ENCODE measurements at places on chromosomes 1 and 21.
A peak's percentile ranks its signal among the peaks of the same experiment; 100 is the strongest.

DNA sequence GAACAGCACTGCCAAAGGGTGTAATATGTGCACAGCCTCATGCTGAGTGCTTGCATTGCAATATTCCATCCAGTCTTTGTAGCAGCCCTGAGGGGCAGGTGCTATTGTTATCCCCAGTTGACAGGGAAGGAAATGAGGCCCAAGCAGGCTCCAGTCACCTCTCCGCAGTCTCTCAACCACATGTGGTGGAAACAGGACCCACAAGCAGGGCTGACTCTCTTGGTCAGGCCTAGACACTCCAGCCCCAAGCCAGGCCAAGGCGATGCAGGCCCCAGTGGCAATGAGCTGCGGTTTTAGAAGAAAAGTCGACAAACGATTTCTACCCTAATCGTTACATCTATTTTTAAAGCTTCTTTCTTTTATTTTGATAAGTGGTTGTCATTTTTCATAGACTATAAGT, 52.6 kb upstream of the GADD45A start:
- DNase-seq: no peak

GRCh38 chr1:24803220-24803619, 58.0 kb downstream of the CLIC4 start:
- DNase-seq: no peak

GRCh38 chr1:112991402-112992120, 35.6 kb upstream of the SLC16A1 start:
- no peak for DNase-seq

DNA sequence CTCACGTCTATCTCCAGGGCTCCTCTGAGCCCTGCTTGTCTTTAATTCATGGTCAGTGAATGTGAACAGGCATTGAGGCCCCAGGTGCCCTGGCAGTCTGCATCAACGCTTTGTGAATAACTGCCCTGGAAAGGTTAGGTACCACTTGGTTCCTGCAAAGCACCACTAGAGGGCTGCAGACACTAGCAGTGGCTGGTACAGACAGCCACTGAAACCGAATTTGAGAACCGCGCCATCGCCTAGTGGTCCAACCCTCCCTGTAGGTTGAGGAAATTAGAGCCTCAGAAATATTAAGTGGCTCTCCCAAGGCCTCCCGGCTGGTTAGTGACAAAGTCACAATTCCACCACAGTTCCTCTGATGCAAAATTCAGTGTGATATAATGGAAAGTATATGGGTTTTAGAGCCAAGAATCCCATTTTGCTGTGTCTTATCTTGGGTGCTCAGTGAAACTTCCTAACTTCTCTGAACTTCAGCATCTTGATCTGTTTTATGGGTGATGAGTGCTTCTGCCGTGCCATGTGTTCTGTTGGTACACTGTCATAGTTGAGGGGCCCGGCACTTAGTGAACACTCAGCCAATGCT, 46.2 kb upstream of the BCL9 start:
- peak; percentile 70 for DNase-seq

GRCh38 chr1:103108376-103109150, at the start of gene COL11A1:
TSS of gene COL11A1 (minus strand) at chr1:103108522. CDS start at chr1:103108178, 344 bp downstream.
- DNase-seq: no peak

GRCh38 chr1:39142401-39143060, 62.0 kb upstream of the MACF1 start:
- DNase-seq: no peak

DNA sequence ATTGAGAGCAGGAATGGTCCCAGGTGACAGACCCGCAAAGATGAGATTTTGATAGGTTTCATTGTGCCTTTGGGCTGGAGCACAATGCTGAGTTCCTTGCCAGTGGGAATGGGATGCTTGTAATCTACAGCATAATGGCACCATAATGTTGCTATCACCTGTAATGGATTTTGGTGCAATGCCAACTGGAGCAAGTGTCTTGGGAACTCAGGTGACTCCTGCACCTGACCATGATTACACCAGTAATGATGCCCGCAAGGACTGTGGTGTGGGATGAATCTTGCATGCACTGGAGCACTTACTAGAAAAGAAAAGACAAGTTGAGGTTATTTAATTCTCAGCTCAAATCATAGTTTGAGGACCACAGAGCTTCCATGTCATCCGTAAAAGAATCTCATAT, 96.7 kb downstream of the PTPRU start:
- DNase-seq: no peak

Data from germinal center (tissue), 1 donor.